ENCODE measurements at places on chromosomes 6 and 20.

DNA sequence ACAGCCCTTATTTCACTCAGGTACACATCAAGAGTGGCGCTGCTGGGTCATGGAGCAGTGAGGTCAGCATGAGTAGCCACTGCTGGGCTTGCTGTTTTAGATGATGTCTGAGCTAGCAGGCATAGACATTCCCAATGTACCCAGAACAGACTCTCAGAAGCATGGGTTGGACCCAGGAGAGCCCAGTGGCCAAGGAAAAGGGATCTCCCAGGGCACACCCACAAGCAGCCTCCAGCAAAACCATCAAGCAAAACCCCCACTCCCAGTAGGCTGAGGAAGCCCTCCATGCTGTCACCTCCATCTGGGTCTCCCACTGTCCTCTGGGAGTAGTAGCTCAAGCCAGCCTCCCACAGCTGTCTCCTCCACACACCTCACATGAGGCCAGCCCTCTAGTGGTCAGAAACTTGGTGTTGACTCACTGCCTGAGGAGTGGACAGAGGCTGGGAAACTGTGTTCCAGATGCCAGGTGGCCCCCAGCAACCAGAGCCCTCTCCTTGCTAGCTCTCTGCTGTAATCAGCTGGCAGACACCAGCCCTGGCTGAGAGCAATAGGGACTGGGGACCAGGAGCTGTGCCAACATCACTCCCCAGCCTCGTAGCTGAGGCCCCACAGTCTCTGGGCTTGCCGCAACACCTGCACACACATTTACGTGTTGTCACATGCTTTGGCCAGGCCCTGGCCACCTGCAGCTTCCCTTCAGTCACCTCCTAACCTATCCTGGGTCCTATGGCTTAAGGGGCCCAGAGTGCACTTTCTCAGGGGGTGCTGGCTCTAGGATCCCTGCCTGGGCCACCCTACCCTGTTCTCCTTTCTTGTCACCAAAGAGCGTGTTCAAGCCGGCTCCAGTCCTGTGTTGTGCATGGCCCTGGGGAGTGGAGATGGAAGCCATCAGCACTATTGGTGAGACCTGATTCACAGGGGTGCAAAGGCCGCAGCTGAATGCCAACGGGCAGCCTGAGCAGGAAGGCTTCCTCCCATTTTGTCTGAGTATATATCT is 1.9 kb upstream of the AP5S1 start:
- DNase-seq = no peak

GRCh38 chr6:165439928-165440554 is 130.6 kb upstream of the C6orf118 start:
- DNase-seq = no peak

GRCh38 chr6:25463441-25463840 is 184.3 kb downstream of the CARMIL1 start:
- DNase-seq = no peak

DNA sequence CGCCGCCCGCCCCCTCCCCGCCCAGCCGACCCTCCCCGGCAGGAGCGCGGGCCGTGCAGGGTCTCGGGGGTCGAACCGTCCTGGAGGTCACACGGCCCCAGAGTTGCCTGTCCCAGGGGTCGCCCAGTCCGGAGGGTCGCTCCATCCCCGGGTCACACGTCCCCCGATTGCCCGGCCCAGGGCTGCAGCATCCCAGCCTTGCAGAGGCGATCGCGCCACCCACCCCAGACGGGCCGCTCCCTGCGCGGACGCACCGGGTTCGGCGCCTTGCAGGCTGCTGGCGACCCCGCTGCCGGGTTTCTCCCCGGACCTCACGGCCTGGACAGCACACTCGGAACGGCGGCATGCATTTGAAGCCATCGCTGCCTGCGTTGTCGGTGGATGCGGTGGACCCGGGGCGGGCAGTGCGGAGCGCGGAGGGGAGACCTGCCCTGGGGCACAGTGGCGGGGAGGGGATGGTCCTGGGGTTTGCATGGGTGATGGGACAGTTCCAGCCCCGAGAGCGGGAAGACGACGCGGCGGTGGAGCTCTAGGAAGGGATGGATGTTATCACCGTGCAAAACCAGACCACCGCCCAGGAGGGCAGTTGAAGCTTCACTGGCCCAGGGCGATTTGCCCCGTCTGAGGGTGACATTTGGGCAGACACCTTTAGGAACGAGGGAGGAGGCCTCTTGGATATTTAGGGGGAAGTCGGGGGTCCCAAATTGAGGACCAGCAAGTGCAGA is 22.7 kb upstream of the FRMD1 start:
- no peak for DNase-seq

GRCh38 chr20:57034001-57034400 is 232.4 kb downstream of the BMP7 start:
- no peak for DNase-seq

GRCh38 chr6:87494761-87495422 is 22.1 kb downstream of the SLC35A1 start:
- DNase-seq = no peak

DNA sequence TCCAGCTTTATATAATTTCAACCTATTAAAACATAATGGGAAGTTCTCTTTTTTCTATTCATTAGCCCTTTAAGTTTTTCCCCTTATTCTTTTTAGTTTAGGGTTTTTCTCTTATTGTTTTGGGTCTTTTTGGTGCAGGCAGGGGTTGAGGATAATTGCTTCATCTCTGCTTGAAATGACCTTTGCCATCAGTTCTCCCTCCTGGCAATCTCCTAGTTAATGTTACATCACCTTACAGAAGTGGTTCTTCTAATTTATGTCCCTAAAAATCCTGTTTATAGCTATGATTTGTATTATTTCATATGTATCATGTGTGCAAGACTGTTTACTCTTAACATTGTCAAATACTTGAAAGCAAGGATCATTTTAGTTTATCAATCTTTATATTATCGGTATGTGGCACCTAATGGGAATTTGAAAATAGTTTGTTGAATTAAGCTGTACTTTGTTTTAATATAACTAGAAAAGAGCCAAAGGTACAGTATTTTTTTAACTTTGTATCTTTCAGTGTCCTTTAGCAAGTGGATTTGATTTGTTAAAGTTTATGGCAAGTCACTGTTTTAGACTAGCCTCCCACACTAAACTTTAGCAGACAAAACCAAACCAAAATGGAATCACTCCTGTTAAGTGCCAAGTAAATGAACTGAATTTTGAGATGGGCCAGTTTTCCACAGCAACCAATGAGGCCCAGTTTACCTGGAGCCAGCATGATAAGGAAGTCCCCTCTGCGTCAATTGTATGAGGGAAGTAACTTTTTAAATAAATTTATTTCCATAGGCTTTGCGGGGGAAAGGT is 26.6 kb upstream of the RUNX2 start:
- DNase-seq = no peak

DNA sequence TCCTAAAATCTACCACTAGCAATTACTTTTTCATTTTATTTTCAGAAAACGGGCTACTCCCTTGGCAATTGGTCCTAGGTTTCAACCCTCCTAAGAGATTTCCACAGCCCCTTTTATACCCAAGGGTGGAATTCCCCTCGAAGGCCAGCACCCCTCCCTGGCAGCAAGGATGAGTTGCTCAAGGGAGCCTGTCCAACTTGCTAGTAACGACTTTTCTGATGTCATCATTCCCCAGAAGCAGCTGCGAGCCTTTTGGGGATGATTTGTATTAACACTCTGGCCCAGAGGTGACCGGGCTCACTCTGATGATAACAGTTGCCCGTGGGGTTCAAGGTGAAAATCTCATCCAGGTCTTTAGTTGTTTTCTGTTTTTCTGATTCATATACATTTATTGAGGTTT is 30.7 kb upstream of the NAA20 start:
- no peak for DNase-seq

GRCh38 chr6:93575495-93576267 is 156.3 kb upstream of the EPHA7 start:
- DNase-seq = no peak

DNA sequence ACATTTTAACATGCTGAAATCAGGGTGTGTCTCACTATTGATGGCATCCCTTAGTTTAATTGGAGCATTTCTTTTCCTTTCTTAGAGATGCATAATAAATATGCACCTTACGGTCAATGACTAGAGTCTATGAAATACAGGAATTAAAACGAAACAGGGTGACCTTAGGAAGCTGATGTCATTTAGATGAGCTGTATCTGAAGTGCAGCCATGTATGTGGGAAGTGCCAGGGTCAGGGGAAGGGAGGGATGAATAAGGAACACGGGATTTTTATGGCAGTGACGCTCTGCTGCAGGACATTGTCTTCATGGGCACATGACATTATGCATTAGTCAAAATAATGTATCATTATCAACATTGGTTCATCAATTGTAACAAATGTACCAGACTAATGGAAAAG is 84.0 kb downstream of the AGPAT4 start:
- no peak for DNase-seq

DNA sequence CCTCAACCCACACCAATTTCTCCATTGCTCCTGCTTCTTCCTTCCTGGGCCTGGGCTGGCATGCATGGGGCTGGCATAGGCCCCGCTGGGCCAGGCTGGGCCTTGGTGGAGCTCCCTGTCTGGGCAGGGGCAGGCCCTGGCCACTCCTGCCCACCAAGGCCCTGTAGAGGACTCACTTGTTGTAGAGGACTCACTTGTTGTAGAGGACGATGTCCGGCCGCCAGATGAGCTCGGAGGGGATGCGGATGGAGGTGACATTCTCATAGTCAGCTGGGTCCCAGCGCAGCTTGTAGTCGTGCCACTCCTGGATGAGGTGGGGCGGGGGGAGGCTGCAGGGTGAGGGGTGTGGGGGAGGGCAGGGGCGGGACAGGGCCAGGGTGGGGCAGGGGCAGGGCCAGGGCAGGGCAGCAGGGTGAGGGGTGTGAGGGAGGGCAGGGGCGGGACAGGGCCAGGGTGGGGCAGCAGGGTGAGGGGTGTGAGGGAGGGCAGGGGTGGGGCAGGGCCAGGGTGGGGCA is 5.3 kb downstream of the CHRNA4 start:
- DNase-seq = no peak

DNA sequence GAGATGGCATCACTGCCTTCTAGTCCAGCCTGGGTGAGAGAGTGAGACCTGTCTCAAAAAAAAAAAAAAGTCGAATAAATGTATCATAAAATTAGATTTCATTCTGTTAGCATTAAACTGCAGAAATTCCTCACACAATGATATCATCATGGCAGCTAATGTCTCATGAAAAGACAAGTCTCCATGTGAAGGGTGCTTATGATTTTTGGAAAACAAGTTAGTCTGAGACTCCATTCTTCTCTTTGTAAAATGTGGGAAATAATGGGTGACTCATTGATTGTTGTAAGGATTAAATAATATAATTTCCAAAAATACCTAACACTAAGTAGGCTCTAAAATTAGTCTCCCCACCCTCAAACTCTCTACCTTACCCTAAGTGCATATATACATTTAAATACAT is 49.6 kb upstream of the CDYL start:
- no peak for DNase-seq

- DNase-seq = no peak
Measured at GRCh38 chr20:550611-551010, 7.0 kb upstream of the CSNK2A1 start.

- no peak for DNase-seq
Measured at GRCh38 chr20:53664121-53664520, 70.5 kb upstream of the ZNF217 start.

DNA sequence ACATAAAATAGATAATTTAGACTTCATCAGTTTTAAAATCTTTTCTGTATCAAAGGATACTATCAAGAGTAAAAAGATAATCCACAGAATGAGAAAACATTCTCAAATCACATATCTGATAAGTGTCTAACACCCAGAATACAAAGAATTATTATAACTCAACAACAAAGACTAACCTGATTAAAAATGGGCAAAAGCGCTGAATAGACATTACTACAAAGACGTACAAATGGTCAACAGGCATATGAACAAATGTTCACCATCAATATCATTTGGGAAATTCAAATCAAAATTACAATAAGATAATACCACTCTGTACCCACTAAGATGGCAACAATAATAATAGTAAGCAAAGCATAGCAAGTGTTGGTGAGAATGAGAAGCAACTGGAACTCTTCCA is 503.8 kb downstream of the CDH26 start:
- DNase-seq = no peak

GRCh38 chr6:7273709-7274108 is 39.3 kb downstream of the SSR1 start:
- DNase-seq = no peak

GRCh38 chr6:36160147-36160760 is 29.9 kb downstream of the MAPK13 start:
- no peak for DNase-seq

GRCh38 chr6:23414051-23414445 is 712.0 kb upstream of the NRSN1 start:
- no peak for DNase-seq

- no peak for DNase-seq
Measured at GRCh38 chr20:10671221-10671918, 2.4 kb downstream of the JAG1 start.

Measured in stimulated activated CD8-positive, alpha-beta memory T cell treated with anti-CD3 and anti-CD28 coated beads, Interleukin-4, amount 100 ng/mL, for 4 hours (primary cell).